NAMALWA (cell line): ENCODE measurements at places on chromosomes 12 and 14.
A peak's percentile ranks its signal among the peaks of the same experiment; 100 is the strongest.

GRCh38 chr12:27009881-27010301 lies 4.3 kb downstream of the TM7SF3 start:
- peak; percentile 38 for DNase-seq

DNA sequence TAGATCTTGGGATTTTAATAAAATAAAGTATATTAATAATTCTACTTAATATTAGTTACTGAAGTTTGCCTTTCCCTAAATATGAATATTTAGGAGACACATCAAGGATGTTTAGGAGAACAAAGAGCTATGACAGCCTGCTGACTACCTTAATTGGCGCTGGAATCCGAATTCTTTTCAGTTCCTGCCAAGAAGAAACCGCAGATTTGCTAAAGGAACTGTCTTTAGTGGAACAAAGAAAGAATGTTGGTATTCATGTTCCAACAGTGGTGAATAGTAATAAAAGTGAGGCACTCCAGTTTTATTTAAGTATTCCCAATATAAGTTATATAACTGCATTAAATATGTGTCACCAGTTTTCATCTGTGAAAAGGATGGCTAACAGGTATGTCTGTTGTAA lies 54.5 kb downstream of the MIS18BP1 start:
- no peak for DNase-seq

DNA sequence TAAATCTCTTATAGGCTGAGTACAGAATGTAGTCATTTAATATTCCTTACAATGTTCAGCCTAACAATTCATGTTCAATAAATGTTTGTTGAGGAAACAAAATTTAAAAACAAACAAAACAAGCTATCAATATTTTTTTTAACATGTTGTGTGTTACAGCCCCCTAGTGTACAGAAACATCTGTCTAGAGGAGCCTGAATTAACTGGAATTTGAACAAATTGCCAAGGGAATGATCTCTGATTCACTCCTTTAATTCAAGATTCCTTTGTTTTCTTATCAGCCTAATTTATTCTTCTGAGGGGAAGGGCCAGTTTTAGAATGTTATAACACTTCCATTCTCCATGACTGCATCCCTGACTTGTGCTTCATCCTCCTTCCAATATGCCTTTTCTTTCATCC lies 127.2 kb downstream of the CMAS start:
- DNase-seq: no peak

DNA sequence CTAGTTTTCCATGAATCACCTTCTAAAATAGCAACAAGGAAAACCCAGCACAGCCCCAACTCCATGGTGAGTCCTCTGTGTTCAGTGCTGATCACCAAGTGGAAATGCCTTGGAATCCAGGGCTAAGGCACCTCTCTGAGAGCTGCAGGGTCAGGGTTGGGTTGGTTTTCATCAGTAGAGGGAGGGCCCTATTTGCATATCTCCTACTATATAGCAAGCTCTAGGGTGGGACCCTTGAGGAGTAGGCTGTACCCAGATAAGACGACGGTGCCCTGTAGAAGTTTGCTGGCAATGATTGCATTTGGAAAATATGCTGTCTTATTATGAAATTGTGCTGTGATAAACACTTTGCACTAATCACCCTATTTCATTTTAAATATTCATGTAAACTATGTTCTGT lies 1011.8 kb downstream of the TMEM121 start:
- DNase-seq: peak; percentile 52

GRCh38 chr14:30045720-30046119 lies 118.1 kb upstream of the PRKD1 start:
- DNase-seq: no peak

- no peak for DNase-seq
These were observed 9.4 kb downstream of the ERP27 start for GRCh38 chr12:14928931-14929330.

DNA sequence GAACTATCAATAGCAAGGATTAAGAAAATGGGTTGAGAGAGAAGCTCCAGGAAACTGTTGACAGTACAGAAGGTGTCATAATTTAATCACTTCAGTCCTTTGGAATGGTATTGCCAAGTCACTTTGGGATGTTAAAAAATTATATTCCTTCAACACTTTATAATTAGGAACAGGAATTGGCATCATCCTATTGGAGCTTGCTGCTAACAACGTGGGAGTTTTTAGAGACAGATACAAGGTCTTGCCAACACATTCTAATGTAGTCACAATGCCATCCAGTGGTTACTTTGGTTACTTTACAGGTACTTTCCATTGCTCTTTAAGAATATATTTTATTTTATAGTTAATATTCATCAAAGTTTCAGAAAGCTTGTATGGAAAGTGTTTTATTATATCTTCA lies 310.1 kb downstream of the SYT1 start:
- peak; percentile 35 for DNase-seq

DNA sequence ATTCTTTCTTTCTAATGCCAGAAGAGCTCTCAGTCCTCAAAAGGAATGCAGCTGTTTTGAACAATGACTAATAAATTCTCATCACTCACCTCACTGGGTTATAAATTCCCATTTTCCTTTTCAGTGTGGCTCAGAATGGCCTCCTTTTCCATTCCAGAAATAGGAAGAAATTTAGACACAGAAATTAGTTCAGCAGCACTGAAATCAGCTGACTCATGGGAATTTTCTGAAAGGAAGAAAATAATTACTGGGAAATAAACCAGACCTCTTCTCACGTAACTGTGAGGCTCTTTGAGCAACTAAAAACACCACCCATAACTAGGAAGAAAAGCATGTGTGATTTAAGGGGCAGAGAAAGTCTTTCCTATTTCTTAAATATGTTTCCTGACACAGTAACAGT lies 23.8 kb downstream of the CD163 start:
- no peak for DNase-seq

DNA sequence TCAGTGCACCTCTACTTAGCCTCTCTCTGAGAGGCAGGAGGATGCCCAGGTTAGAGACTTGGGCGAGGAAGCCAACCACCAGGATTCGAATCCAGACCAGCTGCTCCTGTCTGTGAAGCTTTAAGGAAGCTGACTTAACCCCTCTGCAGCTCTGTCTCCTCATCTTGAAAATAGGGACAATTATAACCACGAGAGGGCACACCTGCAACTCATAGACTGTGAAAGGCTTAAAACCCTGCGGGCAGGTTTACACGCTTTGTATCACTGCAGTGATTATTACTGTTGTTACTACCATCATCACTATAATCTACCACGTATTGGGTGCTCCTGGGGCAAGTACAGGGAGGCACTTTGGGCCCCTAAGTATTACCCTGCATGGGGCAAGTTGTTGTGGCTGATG lies 379.8 kb downstream of the VRK1 start:
- DNase-seq: peak; percentile 62

GRCh38 chr12:65891219-65891618 lies 66.9 kb downstream of the HMGA2 start:
- DNase-seq: no peak

GRCh38 chr12:39835517-39836489 lies 216.2 kb upstream of the ABCD2 start:
- no peak for DNase-seq

GRCh38 chr14:104598910-104599273 lies 5.7 kb downstream of the TMEM179 start:
- no peak for DNase-seq

DNA sequence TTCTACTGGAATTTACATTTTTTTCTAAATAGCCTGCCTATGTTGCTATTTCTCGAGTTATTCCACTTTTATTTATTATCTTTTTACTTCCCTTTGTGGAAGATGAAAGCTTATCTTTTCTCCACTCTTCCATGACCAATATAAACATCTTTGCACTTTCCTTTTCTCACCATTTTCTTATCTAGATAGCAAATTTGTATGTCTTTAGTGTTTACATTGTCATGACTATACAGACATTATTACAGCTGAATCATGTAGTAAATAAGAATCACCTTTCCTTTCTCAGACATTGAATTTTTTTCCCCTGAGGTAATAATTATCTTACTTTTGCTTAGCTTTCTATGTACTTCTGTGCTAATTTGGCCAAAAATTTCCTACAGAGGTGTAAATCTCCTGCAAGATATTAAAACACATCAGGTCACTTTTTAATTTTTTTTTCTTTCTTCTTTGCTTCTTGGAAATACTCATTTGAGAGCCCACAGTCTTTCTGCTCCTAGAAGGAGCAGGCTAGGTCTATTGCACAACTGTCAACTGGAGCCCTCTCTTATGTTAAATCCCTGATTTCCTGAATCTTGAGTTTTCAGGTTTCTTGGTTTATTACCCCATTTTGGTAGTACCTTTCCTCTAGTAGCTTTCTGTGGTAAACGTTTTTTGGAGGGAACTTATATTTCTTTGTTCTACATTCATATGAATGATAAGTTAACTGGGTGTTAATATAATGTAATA lies 109.0 kb upstream of the ATP2B1 start:
- no peak for DNase-seq

GRCh38 chr14:24132061-24132685 lies 1.7 kb downstream of the FITM1 start:
- no peak for DNase-seq

DNA sequence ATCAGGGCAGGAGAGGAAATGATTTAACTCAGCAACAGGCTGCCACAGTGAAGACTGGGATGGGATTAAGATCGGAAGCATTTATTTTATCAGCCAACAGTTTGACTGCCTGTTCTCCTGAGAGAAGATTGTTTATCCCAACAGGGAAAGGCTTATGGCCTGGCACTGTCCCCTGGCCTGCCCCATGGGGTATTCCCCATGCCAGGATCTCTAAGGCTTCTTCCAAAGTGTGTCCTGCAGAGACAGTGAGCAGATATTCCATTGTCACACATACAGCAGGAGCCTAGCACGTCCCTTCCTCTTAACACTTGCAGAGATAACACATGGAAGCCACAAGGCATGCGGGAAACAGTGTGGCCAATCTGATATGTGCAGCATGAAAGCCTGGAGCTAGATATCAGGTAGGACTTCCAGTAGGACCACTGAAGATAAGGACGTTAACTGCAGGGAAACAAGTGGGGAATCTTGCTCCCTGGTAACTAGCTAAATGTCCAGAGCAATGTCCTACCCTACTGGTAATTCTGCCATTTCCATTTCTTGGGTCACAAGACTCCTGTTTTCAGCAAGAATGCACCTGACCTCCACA lies 48.2 kb downstream of the IQSEC3 start:
- DNase-seq: no peak

- DNase-seq: peak; percentile 14
These were observed 7.8 kb upstream of the DTD2 start for GRCh38 chr14:31465111-31465510.

DNA sequence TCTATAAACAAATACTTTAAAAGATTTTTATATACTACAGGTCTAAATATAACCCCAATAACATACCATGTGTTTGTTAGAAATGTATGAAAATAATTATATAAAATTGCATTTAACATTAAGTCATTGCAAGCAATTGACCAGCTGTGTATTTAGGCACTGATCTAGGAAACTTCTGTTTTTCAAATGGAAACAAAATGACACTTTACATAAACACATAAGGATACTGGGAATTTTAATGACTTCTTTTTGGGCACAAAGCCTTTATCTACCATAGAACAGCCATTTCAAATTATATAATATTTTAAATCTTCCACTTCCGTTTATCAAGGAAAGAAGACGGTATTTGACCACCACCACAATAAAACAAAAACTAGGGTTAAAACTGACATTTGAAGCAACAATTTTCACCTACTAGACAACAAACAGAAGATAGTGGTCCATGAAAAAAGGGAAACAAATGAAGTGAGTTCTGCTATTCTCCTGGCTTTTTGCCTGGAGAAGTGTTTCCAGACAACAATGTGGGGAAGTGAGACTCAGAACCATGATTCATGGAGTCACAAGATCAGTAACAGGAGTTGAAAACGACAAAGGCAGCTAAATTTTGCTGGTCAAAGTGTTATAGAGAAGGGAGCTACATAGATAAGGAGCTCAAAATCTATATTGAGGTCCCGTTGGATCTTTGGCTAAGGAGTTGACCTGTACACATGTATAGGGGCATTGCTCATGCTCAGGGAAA lies 475.1 kb downstream of the TRHDE start:
- DNase-seq: no peak

DNA sequence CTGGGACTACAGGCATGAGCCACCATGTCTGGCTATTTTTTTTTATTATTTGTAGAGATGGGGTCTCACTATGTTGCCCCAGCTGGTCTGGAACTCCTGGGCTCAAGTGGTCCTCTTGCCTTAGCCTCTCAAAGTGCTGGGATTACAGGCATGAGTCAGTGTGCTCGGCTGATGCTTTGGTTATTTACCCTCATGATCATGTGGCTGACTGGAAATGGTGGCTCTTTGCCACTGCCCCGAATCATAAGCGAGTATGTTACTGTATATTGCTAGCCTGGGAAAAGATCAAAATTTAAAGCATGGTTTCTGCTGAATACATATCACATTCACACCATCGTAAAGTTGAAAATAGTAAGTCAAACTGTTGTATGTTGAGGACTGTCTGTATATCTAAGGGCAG lies 101.1 kb downstream of the RGS6 start:
- DNase-seq: no peak

- DNase-seq: no peak
These were observed 31.1 kb upstream of the DUSP6 start for GRCh38 chr12:89383235-89384049.

GRCh38 chr12:130920723-130921381 lies 32.9 kb upstream of the ADGRD1 start:
- no peak for DNase-seq

DNA sequence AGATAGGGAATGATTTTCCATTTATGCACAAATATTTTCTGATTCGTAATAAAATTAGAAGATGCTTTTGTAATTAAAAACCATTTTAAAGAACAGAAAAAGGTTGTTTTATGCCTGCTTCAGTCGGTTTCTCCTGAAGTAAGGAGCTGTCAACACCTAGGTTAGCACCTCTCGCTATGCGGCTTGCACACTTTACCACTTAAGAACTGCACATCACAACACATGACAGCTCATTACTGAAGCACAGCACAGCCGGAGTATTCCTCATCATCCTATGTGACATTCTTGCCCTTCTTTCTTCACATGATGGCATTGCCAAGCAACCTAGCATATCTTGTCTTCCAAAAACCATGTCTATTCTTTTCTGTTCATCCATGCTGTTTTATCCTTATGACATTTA lies 5.4 kb upstream of the WIF1 start:
- DNase-seq: no peak

DNA sequence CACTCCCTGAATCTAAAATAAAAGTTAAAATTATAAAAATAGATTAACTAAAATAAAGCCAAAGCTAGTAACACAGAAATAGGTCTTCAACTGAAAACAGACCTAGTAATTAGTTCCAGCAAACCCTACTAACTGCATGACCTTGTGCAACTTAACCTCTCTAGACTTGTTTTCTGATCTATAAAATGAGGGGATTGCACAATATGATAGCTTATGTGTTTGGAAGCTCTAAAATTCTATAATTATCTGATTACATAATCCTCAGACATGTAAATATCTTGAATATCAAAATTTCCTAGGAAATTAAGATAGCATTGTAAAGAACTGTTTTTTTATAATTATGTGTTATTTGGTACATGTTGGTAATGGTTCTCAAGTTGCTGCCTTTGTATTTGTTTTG lies 144.1 kb upstream of the GRIP1 start:
- no peak for DNase-seq

- no peak for DNase-seq
These were observed 144.5 kb downstream of the TGFB3 start for GRCh38 chr14:75837151-75837787.

GRCh38 chr14:71319666-71320065 lies 412.4 kb downstream of the PCNX1 start:
- peak; percentile 31 for DNase-seq

- DNase-seq: no peak
These were observed 27.2 kb downstream of the CALM1 start for GRCh38 chr14:90424075-90424474.
